ENCODE measurements at places on chromosomes 6 and 20.

DNA sequence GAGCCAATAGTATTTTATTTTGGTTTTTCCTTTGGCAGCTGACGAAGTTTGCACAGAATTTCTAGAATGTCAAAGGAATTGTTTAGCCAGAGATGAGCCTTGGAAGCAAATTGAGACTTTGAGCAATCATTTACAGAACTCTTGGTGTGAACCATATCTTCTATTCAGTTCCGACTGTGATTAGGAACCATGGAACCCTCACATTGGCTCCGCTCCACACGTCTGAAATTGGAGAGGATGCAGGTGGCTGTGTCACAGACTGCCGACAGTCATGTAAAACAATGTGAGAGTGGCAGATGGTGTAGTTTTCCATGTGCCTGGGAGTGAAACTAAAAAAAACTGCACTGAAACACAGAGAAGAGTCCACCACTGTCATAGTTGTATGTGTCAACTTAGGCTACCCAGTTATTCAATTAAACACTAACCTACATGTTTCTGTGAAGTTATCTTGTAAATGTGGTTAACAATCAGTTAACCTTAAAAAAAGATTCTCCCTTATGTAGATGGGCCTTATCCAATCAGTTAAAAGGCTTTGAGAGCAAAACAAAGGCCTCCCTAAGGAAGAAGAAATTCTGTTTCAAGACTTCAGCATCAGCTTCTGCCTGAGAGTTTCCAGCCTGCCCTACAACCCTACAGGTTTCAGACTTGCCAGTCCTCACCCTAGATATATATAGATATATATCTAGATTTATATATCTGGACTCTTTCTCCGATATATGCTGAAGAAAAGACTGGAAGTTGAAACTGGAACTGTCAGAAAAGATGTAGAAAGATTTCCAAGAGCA, 3.3 kb upstream of the HMGN4 start:
- no peak for DNase-seq

- DNase-seq: peak; percentile 35
Observed at GRCh38 chr6:82364087-82365015, 734 bp downstream of the TPBG start.

DNA sequence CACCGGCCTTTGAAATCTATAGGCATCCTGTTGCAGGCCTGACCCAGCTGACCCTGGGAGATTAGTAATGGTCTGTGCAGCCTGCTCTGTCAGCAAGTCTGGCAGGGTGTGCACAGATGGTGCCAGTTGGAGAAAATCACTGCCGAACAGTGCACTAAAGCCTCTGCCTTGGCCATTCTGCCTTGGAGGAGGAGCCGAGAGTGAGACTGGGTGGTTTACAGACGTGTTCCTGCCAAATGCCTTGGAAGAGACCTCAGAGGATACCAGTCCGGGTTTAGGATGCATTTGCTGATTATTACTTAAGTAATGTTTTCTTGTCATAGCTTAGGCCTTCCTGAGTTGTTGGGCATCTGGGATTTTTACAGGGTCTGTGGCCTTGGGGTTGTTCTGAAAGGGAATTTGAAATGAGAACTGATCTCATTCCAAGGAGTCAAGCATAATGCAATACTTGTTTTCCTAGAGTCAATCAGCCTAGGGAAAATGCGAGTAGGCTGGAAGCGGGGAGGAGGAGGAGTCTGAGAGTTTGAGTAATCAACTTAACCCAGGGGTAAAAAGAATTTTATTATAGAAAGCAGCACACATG, 292.1 kb downstream of the SOX4 start:
- peak; percentile 88 for DNase-seq

DNA sequence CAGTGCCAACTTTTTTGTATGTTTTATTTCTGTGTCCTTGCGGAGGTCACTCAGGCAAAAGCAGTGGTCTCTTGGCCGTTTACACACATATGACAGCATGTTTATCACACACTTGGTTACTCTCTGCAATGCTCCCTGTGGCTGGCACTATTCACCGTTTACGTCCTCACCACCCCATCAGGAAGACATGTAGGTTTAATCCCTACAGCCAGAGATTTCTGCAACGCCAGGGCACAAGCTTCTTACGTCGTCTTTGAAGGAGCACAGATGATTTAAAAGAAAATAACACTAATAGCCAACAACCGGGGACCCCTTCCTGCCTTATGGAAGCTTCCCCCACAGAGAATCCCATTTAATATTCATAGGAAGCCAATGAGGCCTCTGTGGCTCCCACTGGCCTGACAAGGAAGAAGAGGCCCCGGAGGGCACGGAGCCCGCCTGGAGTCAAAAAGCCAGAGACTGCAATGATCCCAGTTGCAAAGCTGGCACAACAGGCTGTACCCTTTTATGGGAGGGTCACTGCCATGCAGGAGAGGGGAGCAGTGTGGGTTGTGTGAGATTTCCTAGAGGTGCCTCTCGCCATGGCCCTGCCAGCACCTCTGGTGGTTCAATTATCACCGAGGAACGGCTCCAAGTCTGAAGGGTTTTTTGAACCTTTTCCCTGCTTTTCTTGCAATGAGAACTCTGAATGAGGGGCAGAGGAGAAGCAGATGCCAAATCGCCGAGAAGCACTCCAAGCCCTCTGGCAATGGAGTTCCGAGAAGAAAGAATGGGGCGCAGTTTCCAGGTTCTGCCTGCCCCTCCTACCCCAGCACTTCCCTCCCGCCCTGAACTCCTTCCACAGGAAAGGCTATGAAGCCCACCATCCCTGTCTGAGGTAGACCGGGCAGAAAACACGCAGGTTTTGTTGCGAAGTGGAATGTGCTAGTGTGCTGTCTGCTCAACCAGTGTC, 96.2 kb downstream of the THBS2 start:
- no peak for DNase-seq

GRCh38 chr20:39048000-39048696, 86.0 kb downstream of the DHX35 start:
- peak; percentile 64 for DNase-seq

GRCh38 chr6:11685481-11686093, 93.0 kb downstream of the ADTRP start:
- DNase-seq: no peak

DNA sequence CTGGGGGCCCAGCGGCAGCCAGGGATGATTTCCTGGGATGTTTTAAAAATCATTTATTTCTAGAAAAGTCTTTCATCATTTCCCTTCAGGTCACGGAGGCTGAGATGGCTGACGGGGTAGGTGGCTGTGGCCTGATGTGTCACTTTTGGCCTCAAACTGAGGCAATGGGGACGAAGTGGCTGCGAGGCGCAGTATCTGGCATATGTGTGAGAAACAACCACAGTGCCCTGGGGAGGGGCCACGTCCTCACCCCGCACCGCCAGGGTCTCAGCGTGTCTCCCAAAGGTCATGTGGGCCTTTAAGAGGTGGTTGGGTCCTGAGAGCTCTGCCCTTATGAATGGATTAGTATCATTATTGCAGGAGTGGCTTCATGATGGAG, 120.0 kb downstream of the CEBPB start:
- DNase-seq: no peak

DNA sequence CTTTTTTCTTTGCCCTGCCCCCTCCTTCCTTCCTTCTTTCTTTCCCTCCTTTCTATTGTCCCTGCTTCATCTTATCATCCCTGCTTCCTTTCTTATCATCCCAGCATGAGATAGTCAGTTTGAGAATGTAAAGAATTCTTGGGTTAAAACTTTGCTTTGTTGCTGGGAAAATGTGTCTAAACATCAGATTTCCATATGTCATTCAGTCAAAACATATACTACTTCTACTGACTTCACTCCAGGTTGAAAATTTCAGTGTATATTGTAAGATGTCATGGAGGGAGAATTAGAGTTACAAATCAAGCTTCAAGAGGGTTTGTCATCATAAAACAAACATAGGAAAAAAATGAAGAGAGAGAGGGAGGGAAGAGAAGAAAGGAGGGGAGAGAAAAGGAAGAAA, 358.4 kb upstream of the SOX4 start:
- DNase-seq: no peak

- peak; percentile 56 for DNase-seq
Observed at GRCh38 chr6:4775494-4776130, 592 bp upstream of the CDYL start.

- no peak for DNase-seq
Observed at GRCh38 chr6:43719511-43719910, 31.9 kb upstream of the MRPS18A start.

GRCh38 chr20:1636621-1637020, 16.8 kb upstream of the SIRPB1 start:
- no peak for DNase-seq

DNA sequence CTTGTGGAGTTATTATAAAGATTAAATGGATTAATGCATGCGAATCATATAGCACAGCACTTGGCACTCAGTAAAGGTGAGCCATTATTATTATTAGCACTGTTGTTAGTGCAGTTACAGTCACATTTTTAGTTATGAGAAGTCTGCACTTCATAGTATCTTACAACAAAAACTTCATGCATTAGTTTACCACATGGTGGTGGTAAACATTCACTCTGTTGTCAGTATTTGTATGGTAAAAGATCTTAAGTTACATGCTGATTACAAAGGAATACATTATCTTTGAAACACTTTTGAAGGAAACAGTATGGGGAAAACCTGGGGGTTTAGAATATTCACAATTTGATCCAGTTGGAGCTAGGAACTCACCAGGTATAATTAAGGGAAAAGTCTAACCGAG, 20.8 kb downstream of the TMEM14A start:
- no peak for DNase-seq

DNA sequence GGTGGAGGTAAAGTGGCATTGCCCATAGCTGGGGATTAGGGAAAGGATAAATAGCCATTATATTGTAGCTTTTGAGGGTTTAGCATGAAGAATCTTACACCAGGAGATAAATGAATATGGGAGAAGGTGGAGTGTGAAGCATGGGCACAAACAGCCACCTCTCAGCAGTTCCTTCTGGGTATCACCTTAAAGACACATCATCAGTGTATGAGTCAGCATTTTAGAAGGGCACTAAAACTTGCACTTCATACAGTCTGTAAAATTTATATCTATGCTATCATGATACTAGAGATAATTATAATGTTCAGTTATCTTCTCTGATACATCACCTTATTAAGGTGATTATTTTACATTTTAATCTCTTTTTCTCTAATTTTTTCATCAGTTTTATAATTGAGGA, 25.3 kb downstream of the SLC35A1 start:
- no peak for DNase-seq

GRCh38 chr6:89122625-89123024, 4.8 kb upstream of the SRSF12 start:
- DNase-seq: peak; percentile 25

- DNase-seq: peak; percentile 53
Observed at GRCh38 chr6:93419304-93420162, at the start of gene EPHA7. EPHA7 (minus strand) TSS chr6:93419559; CDS start chr6:93419341, 218 bp downstream.

DNA sequence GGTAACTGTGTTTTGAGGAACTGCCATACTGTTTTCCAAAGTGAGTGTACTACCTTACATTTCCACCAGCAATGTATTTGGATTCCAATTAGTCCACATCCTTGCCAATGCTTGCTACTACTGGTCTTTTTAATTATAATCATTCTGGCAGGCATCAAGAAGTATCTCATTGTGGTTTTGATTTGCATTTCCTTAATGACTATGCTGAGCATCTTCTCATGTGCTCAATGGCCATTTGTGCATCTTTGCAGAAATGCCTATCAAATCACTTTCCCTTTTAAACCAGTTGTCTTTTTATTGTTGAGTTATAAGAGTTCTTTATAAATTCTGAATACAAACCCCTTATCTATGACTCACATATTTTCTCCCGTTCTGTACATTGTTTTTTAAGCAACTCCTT, 75.9 kb downstream of the ATG5 start:
- DNase-seq: no peak

- DNase-seq: peak; percentile 79
Observed at GRCh38 chr20:1423625-1424106, 30.8 kb upstream of the FKBP1A start.

DNA sequence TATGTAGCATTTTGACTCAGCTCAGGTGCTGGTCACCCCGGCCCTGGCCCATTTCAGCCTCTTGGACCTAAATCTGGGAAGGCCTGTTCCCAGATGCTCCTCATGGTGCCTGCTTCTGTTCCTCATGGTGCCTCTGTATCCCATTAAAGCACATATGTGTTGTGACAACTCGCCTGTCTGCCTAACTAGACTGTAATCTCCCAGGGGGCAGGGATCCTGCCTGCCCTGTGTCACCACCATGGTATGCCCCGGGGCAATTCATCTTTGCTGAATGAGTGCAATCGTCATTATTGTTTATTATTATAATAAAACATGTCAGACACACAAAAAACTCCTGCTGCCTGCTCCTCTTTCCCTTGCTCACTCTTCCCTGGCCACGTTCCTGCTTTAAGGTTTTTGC, 62.0 kb downstream of the ZFP64 start:
- DNase-seq: no peak

GRCh38 chr20:8532169-8532568, 400.1 kb downstream of the PLCB1 start:
- DNase-seq: no peak

DNA sequence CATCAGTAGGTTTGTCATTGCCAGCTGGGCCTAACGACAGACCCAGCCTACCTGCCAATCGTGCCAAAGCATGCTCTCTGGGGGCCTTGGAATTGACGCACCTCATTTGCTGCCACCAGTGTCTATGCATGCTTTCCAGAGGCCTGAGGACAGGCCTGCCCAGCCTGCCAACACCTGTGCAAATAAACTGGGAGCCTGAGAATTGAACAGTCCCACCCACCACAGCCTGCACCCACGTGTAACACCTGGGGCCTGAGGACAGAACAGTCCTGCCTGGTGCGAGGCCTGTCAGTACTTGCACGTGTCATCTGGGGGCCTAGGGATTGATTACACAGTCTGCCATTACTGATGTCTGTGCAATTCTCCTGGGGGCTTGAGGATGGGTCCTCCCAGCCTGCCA, 6.2 kb upstream of the RNF217 start:
- no peak for DNase-seq

DNA sequence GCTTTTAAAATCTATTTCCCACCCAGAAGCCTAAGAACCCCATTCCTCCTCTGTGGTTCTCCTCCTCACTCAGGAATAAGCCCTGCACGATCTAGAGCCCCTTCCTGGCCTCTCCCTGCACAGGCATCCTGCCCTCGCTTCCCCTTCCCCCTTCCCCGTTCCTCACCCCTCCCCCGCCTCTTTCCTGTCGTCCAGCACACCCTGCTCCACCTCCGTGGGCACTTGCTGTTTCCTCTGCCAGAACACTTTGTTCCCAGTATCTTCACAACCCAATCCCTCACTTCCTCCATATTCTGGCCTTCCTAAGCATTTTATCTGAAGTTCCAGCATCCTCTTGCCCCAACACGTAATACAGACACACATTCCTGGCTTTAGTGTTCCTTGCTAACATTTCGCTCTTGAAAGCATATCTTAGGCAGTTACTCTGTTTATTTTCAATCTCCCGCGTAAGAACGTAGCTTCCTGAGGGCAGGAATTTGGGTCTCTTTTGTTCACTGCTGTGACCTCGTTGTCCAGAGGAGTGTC, 20.2 kb upstream of the SLC22A2 start:
- no peak for DNase-seq

GRCh38 chr6:16383607-16384206, 145.3 kb downstream of the GMPR start:
- DNase-seq: no peak

DNA sequence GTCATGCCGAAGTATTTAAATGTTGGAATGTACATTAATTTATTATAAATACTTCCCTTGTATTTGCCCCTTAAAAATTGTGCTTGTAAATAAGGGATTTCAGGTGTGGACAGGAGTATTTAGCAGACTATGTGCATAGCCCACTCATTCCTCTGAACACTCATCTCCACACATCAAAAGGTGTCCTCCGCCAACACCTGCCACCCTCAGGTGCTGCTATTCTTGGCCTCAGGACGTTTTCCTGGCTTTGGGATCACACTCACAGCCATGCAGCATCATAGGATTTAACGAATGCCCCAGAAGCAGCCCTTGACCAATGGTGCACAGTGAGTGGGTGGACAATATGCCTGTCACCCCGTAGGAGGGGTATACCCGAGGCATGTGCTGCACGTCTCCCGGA, 230.9 kb downstream of the ZNF217 start:
- DNase-seq: no peak
